ENCODE measurements at places on chromosomes 7 and 10.

- DNase-seq, result no peak
Observed at GRCh38 chr10:47038881-47039561, 127.8 kb downstream of the PTPN20 start.

- no peak for DNase-seq
Observed at GRCh38 chr7:26103596-26103995, 48.4 kb upstream of the NFE2L3 start.

- DNase-seq, result no peak
Observed at GRCh38 chr7:67990003-67990402, 993.4 kb downstream of the TYW1 start.

GRCh38 chr7:19128856-19129255, 11.4 kb upstream of the TWIST1 start:
- DNase-seq, result no peak

- no peak for DNase-seq
Observed at GRCh38 chr10:92290076-92290836, 622 bp downstream of the CPEB3 start.
